ENCODE measurements at places on chromosomes 2 and 18.

DNA sequence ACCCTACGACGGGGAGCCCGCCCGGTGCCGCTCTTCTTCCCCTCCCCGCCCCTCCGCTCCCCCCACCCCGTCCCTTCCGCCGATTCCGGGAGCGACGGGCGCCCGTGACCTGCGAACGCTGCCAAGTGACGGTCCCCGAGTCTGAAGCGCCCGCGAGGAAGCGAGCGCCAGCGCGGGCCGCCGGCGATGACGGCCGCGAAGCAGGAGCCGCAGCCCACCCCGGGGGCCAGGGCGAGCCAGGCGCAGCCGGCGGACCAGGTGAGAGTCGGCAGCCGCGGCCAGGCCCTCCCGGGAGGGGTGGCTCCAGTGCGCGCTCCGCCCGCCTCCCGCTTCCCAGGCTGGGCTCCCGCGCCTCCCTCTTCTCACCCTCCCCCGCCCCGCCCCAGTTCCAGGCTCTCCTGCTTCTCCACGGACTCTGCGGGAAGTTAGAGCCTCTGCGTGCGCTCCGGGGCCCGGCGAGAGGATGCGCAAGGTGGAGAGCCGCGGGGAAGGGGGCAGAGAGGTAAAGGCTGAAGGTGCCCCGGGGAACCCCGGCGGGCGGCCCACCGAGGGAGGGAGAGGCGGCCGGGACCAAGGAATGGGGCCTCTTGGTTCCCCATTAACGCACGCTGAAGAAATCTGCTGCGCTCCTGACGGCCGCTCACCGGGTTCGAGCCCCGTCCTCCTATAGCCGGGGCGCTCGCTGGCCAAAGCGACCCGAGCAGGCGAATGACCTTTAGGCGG lies 719.5 kb downstream of the DPP10 start:
- no peak for DNase-seq

GRCh38 chr2:58350484-58350883 lies 109.4 kb upstream of the FANCL start:
- DNase-seq = no peak

- no peak for DNase-seq
These were observed 20.8 kb upstream of the HPCAL1 start for GRCh38 chr2:10281891-10282290.

DNA sequence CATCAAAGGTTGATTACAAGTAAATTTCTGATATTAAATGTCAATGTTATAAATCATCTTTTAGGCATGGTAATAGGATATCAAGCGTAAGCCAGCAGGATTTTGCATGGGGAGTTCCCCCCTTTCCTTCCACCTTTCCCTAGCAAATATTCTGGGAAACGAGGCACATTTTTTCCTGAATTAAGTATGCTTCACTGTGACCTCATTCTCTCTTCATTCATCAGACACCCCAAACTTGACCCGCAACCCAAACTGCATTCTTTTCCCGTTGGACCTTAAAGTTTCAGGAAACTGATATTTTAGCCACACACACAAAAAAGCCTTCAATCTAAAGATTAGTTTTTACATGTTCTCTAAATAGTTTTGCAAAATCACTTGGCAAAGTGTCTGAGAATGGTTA lies 214.5 kb upstream of the CTAGE1 start:
- no peak for DNase-seq

DNA sequence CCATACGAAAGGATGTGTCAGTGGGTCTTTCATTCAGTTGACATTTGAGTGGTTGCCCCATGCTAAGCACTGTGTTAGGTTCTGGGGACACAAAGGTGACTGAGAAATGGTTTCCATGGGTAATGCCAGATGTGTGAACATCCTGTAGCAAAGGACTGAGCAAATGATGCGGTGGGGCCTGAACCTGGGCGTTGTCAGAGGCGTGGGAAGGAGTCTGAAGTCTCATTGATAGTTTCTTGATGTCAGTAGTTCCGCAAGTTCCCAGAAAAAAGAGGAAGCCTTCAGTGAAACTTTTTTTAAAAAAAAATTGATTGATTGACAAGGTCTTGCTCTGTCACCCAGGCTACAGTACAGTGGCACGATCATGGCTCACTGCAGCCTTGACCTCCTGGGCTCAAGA lies 56.9 kb downstream of the LIMS1 start:
- DNase-seq = no peak

- no peak for DNase-seq
These were observed 648.2 kb downstream of the STK39 start for GRCh38 chr2:167599219-167599618.

- DNase-seq = no peak
These were observed 14.7 kb upstream of the HOXD1 start for GRCh38 chr2:176173567-176174381.

GRCh38 chr2:76159042-76159648 lies 448.4 kb upstream of the GCFC2 start:
- no peak for DNase-seq

DNA sequence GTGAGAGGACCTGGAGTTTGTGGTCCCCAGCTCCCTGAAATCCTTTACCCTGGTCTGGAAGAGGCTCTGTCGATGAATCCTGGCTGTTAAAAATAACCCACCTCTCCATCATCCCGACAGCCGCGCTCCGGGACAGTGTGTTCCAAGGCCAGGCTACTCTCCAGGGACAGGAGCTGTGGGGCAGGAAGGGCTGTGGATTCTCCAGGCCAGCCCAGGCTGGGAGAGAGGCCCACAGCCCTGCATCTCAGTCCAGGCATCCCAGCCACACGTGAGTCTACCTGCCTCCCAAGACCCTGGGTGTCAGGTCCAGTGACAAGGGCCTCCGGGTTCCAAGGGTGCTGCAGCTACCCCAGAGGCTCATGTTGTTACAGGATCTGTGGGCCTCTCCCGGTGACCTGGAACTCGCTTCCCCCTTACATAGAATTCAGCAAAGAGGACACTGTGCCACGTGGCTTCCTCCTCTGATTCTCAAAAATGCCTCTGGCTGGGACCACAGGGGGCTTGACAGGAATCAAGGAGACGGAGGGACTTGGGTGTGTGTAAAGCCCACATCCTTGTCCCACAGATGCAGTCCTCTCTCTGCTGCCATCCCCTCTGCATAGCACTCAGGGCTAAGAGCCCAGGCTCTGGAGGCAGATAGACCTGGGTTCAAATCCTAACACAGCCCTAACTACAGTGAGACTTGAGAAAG lies 17.3 kb downstream of the ADRA2B start:
- no peak for DNase-seq
